HCT116 (cell line): ENCODE measurements at places on chromosomes 1 and 21. TPM values are rescaled to one million over a fixed set of nuclear protein-coding genes. Genes with fewer than 3 reads are reported as not detected.
A peak's percentile ranks its signal among the peaks of the same experiment; 100 is the strongest.

DNA sequence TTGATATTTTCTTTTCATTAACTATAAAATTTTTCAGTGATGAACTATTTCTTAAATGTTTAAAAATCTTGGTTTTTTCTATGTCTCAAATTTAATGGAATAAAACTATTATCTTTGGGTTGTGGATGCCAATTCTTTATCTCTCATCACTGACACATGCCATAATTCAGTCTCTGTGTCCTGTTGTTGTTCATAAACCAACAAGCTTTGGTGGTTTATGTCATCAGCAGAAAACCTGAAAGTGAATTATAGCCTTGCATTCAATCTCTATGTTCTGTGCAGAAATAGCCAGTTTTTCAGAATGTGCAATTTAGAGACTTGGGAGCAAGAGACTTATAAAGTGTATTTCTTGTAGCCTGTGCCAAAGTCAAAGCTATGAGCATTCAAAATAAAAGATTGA, 462.6 kb upstream of the ADGRL4 start:
- H3K4me3 ChIP-seq: no peak overlapping the region
- no peaks in the 10 kb centered on the region for H3K27me3 ChIP-seq
- H3K27ac ChIP-seq: no peak overlapping the region
- no peaks in the 10 kb centered on the region for H3K4me1 ChIP-seq

DNA sequence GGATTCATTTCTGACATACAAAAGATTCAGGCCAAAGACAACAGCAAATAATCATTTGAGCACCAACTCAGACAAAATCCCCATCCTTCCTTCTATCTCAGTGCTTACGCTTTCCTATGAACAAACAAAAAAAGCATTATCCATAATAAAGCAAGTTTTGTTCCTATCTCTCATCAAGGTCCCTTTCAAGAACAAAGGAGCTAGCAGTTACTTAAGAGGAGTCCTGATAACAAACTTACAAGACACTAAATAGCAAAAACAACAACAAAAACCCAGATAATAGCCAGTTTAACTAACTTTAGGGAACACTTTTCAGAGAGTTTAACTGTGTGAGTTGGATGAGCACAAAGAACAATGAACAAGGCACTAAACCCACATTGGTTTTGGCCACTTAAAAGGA, 10.5 kb downstream of the EVI5 start:
- no peak overlapping the region for H3K27ac ChIP-seq
- H3K4me3 ChIP-seq: no peak overlapping the region
- no peaks in the 10 kb centered on the region for H3K27me3 ChIP-seq
- no peak for DNase-seq

GRCh38 chr1:168218658-168219057, 7.1 kb upstream of the SFT2D2 start:
- no peaks in the 10 kb centered on the region for H3K4me1 ChIP-seq
- H3K36me3 ChIP-seq: no peaks in the 10 kb centered on the region
- H3K27ac ChIP-seq: no peak overlapping the region
- H3K27me3 ChIP-seq: no peaks in the 10 kb centered on the region
- no peak overlapping the region for H3K4me3 ChIP-seq

GRCh38 chr21:43716376-43717165, 2.4 kb upstream of the PDXK start:
- peaks cover 65% of the 10 kb centered on the region for H3K4me1 ChIP-seq
- no peak for DNase-seq
- no peaks in the 10 kb centered on the region for H3K27me3 ChIP-seq
- H3K36me3 ChIP-seq: no peaks in the 10 kb centered on the region
- H3K27ac ChIP-seq: no peak overlapping the region

- H3K4me3 ChIP-seq: no peak overlapping the region
- no peak overlapping the region for H3K27ac ChIP-seq
- no peaks in the 10 kb centered on the region for H3K36me3 ChIP-seq
- H3K4me1 ChIP-seq: no peaks in the 10 kb centered on the region
- DNase-seq: no peak
Observed at GRCh38 chr1:180623579-180624347, 8.1 kb upstream of the XPR1 start.

DNA sequence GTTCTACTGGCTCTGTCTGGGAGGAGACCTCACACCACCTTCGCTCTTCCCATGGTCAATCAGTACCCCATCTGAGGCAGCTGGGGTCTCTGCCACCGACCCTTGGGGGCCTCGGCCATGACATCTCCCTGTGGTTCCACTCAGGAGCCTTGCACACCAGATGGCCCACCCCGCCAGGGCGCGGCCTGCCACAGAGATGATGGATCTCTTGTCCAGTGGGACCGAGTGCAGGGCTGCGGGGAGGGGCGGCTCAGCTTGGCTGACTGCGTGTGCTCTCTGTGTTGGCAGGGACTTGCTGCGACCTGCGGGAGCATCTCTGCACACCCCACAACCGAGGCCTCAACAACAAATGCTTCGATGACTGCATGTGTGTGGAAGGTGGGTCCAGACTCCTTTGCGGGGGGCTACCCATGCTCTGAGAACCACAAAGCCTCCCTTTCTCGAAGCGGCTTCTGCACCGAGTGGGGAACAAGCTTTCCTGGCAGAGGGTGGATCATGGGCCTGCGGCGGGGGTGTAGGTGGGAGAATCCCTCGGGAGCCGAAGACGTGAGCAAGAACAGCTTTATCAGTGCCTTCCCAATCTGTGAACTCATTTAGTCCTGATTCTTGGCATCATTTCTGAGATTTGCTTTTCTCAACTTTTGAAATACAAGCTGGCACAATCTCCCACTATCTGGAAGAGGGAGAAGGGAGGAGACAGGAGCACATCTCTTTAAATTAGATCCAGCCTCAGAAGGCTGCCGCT, 20.9 kb upstream of the AGTRAP start:
- no peak for DNase-seq
- H3K36me3 ChIP-seq: no peaks in the 10 kb centered on the region
- H3K27ac ChIP-seq: no peak overlapping the region
- H3K27me3 ChIP-seq: no peaks in the 10 kb centered on the region

DNA sequence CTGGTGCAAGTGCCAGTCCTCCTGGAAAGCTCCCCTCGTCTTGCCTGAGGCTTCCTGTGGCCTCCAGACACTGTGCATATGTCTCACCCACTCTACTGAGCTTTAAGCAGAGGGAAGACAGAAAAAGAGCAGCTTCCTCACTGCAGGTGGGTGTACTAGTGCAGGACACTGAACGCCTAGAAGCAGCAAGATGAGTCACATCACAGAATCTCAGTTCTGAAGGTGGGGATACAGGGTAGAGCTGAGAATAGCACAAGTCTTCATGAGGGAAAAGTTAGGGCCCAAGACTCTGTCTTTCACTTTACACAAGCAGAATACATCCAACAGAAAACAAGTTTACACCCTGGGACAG, 37.4 kb downstream of the PCAT6 start:
- no peak for DNase-seq
- no peak overlapping the region for H3K4me3 ChIP-seq
- peaks cover 4% of the 10 kb centered on the region; the same call in 1 of the 2 replicates for H3K4me1 ChIP-seq
- no peak overlapping the region for H3K27ac ChIP-seq
- no peaks in the 10 kb centered on the region for H3K36me3 ChIP-seq
- H3K27me3 ChIP-seq: no peaks in the 10 kb centered on the region

- H3K27ac ChIP-seq: no peak overlapping the region
- H3K36me3 ChIP-seq: no peaks in the 10 kb centered on the region
- no peak overlapping the region for H3K4me3 ChIP-seq
- DNase-seq: no peak
- no peaks in the 10 kb centered on the region for H3K27me3 ChIP-seq
Observed at GRCh38 chr1:234164098-234164709, 209.1 kb upstream of the COA6 start.

GRCh38 chr1:151047925-151048644, 534 bp downstream of the C1orf56 start:
- H3K4me1 ChIP-seq: no peaks in the 10 kb centered on the region
- H3K36me3 ChIP-seq: peaks cover 10% of the 10 kb centered on the region; the same call in 1 of the 2 replicates
- no peaks in the 10 kb centered on the region for H3K27me3 ChIP-seq

GRCh38 chr1:65050735-65051134, 84.4 kb upstream of the JAK1 start:
- no peak overlapping the region for H3K4me3 ChIP-seq
- H3K27ac ChIP-seq: no peak overlapping the region
- H3K4me1 ChIP-seq: no peaks in the 10 kb centered on the region
- no peaks in the 10 kb centered on the region for H3K36me3 ChIP-seq

DNA sequence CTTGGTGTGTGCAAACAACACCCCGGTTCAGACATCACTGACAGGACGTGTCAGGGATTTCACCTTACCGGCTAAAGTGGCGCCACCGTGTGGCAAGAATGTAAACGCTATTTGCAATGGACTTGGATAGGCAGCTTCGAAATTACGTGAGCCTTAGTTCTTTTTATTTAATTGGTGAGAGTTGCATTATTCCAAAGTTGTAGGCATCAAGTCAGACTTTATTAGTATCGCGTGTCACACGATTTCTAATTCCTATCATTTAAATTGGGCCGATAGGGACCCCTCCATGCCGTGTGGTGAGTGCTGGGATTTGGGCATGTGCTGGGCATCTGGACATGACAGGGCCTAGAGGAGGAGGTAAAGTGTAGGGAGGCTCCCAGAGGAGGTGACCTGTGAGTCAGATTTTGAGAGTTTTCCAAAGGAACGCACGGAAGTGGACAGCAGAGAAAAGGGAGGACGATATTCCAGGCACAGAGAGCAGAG, 14.5 kb upstream of the CPT2 start:
- H3K27ac ChIP-seq: no peak overlapping the region
- no peaks in the 10 kb centered on the region for H3K4me1 ChIP-seq
- no peaks in the 10 kb centered on the region for H3K27me3 ChIP-seq
- H3K4me3 ChIP-seq: no peak overlapping the region
- DNase-seq: peak; percentile 80

DNA sequence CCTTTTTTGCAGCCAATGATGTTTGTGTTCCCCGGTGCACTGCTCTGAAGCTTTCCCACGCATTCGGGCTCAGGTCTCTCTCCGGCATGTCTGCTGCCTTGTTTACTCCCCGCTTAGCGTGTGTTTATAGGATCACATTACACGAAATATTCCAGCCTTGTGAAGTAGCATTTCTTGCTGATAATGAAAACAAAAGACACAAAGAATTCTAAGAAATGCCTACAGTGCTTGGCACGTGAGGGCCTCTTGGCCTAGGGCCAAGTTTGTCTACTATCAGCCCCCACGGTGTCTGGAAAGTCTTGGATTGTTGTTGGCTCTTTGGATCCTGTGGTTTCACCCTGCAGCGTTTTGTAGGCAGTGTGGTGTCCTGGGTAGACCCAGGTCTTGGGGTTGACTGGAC, 11.2 kb upstream of the GSTM4 start:
- no peak overlapping the region for H3K27ac ChIP-seq
- DNase-seq: no peak
- H3K36me3 ChIP-seq: no peaks in the 10 kb centered on the region

DNA sequence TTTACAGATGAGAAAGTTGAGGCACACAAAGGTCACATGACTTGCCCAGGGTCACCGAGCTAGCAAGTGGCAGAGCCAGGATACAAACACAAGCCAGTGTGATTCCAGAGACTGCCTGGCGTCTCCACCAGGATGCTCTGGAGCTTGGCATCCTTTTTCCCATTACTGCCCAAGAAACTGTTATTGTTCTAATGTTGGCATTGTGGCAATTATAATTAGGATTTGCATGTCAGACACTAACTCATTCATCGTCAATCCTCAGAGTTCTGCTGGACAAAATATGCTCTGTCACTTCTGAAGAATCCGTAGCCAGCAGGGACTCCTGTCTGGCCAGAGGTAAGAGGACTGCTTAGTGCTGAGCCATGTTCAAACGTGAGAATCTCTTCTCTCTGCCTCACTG, 8.8 kb downstream of the KAZN start:
- H3K4me1 ChIP-seq: no peaks in the 10 kb centered on the region
- no peak overlapping the region for H3K27ac ChIP-seq
- H3K27me3 ChIP-seq: peaks cover 38% of the 10 kb centered on the region
- no peak for DNase-seq
- no peak overlapping the region for H3K4me3 ChIP-seq

- no peak overlapping the region for H3K4me3 ChIP-seq
- H3K36me3 ChIP-seq: no peaks in the 10 kb centered on the region
Observed at GRCh38 chr1:168050307-168050706, 86.4 kb downstream of the GPR161 start.

C4BPA gene
- total RNA-seq: 0.32 TPM

F3 gene
- 58.5 TPM for total RNA-seq

BTG2 gene
- 24.2 TPM for total RNA-seq

CLK2 gene
- 72.6 TPM for total RNA-seq

KCNJ6 gene
- total RNA-seq: not detected

C8A gene
- 0.10 TPM for total RNA-seq

GSTM2 gene
- 5.9 TPM for total RNA-seq

PTPRU gene
- 40.7 TPM for total RNA-seq

KRTAP19-3 gene
- not detected for total RNA-seq
